Left forelimb (tissue), 1 donor: ENCODE measurements at places on chromosomes 2 and 18.

- no peak for DNase-seq
These were observed 6.6 kb upstream of the OXER1 start for GRCh38 chr2:42770288-42771131.

DNA sequence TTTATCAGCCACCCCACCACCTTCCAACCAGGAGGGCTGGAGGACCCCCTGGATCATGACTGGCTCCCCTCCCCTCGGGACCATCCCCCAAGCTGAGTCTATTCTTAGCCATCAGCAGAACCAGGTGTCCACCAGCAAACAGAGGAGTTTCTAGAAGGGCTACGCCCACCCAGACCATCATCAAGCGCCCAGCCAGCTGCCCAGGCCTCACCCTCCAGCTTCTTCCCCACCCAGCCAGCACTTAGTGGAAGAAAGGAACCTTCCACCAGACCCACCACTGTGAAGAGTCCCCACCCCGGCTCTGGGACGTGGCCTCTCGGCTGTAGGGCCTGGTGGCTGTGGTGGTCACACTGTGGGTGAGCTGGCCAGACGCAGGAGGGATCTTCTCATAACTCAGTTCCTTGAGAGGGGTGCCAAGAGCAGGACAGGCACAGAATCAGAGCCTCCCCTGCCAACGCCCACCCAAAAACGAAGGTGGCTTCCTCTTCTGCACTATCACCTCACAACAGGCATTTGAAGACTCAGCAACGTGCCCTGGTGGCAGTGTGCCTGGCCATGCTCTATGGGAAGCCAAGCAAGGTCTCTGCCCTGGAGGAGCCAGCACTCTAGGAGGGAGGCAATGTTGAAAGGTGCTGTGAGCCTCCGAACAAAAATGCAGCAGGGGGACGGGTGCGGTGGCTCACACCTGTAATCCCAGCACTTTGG, 19.0 kb downstream of the BIN1 start:
- no peak for DNase-seq

- no peak for DNase-seq
These were observed 160.3 kb downstream of the EN1 start for GRCh38 chr2:118687192-118687591.

DNA sequence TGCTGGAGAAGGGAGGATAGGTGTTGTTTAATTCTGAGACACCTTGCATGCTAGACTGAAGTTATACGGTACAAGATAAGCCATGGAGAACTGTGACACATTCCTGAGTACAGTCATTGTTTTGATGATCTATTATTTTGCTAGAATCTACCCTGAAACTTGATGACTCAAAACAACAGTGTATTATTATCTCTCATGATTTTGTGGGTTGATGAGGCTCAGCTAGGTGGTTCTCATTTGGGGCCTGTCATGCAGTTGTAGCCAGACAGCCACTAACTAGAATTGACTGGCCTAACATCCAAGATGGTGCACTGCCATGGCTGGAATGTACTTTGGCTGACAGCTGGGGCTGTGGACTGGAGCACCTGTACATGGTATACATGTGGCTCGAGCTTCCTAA, 5.4 kb upstream of the IL1R1 start:
- DNase-seq, result no peak

DNA sequence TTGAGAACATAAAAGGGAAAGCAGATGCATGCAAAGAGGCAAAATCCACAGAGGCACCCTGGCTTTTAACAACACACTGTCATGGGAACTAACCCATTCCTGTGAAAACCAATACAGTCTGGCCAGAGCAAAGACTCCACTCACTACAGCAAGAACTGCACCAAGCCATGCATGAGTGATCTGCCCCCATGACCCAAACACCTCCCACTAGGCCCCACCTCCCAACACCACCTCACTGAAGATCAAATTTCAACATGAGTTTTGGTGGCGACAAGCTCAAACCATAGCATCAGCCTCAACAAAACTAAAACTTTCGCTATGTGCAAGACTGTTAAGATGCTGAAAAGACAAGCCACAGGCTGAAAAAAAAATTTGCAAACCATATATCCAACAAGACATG, 162.8 kb downstream of the SMAD2 start:
- no peak for DNase-seq

DNA sequence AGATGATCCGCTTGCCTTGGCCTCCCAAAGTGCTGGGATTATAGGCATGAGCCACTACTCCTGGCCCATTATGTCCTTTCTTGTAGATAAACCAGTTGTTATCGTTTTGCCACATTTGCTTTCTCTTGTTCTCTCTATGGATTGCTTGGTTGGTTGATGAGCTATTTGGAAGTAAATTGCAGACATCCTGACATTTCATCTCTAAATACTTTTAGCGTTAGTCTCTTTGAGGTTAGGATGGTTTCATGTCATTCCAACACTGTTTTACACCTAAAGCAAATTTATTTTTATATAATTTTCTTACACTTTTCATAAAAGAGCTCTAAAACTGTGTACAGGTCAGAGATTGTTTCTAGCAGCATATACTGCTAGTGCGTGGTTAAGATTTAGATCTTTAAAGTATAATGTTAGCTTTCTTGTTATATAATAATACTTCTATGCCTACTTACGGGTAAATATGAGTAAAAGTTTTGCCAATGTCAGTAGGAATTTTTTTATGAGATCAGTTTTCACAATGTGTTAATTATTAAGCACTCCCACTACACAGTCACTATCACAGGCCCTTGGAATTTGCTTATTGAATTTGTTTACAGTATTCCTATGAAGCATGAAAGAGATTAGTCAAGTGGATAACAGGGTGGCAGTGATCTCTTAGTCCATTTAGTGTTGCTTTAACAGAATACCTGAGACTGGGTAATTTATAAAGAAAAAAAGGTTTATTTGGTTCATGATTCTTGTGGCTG, 10.3 kb downstream of the POLI start:
- no peak for DNase-seq

GRCh38 chr2:127862228-127862627, 4.3 kb upstream of the POLR2D start:
- DNase-seq, result no peak

DNA sequence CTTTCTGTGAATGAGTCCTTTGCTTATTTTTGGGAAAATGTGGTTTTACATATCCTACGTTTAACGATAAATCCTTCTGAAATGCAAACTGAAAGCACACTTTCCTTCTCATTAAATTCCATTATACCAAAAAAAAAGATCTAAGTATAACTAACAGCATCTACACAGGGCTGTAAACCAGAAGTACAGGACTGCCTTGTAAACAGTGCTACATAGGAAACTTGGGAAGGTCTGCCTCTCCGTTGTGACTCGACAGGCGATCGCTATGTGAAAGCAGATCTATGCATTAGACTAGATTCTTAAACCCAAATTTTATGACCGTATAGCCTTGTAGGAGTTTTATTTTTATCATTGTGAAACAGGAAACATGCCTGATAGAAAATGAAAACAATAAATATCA, 690.5 kb downstream of the ARHGAP15 start:
- DNase-seq, result no peak

GRCh38 chr18:8849696-8850095, 144.3 kb downstream of the MTCL1 start:
- DNase-seq, result no peak

- no peak for DNase-seq
These were observed 15.5 kb downstream of the SEC11C start for GRCh38 chr18:59155153-59155552.

DNA sequence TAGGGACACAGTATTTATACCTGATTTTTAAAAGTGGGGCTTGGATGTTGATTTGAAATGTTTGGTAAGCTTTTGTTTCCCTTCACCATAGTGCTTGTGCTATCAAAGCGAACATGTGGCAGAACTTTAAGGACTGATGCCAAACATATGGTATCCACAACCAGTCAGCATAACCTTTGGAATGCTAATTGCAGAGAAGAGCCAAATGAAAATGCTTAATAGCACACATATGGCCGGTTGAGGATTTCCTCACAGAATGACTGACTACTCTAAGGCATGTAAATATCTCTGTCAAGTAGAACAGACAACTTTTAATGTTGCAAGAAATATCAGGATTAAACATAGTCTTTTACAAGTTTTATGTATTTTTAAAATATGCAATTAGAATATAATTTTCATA, 120.9 kb upstream of the COL3A1 start:
- no peak for DNase-seq

- DNase-seq, result no peak
These were observed 13.2 kb downstream of the POU3F3 start for GRCh38 chr2:104866883-104867812.

- DNase-seq, result no peak
These were observed 77.3 kb downstream of the LYPD6B start for GRCh38 chr2:149115781-149116180.

GRCh38 chr18:78972930-78973331, 6.7 kb upstream of the SALL3 start:
- no peak for DNase-seq

- no peak for DNase-seq
These were observed 83.1 kb downstream of the BCL11A start for GRCh38 chr2:60470340-60470739.

- no peak for DNase-seq
These were observed 100.3 kb downstream of the IRS1 start for GRCh38 chr2:226699321-226699720.

- no peak for DNase-seq
These were observed 46.6 kb downstream of the HDAC4 start for GRCh38 chr2:239354132-239354790.

DNA sequence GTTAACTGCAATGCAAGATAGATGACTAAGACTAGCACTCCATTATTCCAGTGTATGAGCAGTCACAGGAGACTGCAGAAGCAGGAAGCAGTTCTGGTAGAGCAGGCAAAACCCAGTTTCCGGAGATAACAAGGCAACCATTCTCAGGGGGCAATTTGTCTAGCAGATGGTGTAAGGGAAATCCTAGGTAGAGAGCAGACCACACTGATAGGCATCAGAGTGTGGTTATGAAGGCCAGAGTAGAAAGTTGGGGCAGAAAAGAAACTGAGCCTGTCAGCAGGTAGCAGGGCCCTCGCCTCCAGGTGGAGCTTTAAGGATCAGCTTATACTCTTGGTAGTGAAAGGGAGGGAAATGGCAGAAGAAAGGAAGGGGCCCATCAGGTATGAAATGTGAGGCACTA, 164.4 kb downstream of the PDE11A start:
- no peak for DNase-seq

- DNase-seq, result no peak
These were observed 75.3 kb downstream of the CABYR start for GRCh38 chr18:24214144-24214543.

DNA sequence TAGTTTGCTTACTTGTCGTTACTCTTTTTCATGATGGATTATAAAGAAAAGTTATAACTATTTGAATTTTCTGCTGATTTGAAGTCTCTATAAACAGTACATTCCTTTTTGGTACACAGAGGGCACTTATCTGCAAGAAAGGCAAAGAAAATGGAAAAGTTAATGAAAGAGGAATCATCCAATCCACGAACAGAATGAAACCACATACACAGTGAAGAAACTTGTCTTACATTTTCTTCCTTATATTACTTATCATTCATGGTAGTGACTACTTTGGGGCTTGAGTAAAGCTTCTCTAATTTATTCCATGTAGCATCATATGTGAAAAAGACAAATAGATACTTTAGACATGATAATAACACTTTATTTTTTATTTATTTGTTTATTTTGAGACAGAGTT, 14.8 kb upstream of the ACTR3 start:
- no peak for DNase-seq

DNA sequence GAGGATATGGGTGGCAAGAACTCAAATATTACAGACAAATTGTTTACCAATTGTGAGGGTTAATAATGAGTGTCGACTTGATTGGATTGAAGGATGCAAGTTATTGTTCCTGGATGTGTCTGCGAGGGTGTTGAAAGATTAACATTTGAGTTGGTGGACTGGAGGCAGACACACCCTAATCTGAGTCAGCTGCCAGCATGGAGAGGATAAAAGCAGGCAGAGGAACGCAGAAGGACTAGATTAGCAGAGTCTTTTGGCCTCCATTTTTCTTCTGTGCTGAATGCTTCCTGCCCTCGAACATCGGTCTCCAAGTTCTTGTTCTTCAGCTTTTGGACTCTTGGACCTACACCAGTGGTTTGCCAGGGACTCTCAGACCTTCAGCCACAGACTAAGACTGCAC, 1503.7 kb downstream of the LRP1B start:
- DNase-seq, result no peak

DNA sequence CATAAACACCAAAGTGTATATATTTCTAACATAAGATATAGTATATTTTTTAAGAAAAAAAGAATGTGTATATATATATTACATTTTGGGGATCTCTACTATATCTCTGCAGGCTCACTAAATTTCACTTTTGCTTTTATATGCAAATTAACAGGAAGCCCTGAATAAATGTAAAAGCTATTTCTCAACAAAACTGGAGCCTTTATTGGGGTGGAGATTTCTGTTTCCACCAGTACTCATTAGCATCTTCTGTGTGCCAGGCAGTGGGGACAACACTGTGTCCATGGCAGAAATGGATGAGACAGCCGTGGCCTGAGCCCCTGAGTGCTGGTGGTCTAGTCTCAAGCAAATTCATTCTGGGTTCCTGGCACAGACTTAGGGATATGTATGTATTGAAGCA, 41.3 kb downstream of the C18orf63 start:
- DNase-seq, result no peak

DNA sequence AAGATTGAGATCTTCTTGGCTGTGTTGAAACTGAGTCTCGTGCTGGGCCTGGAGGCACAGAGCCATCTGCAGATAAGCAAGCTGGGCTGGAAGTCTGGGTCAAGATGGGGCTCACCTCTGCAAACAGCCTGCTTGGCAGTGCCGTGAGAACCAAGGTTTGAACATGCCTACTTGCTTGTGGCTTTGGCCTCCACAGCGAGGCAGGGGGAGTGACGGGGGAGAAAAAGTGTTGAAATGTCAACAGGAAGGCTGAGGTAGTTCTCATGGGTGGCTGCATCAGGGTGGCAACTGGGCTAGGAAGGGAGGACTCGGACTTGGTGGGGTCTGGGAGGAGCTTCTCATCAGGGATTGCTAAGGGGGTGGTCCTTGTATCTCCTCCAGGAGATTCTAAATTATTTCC, 99.7 kb downstream of the THNSL2 start:
- DNase-seq, result no peak

DNA sequence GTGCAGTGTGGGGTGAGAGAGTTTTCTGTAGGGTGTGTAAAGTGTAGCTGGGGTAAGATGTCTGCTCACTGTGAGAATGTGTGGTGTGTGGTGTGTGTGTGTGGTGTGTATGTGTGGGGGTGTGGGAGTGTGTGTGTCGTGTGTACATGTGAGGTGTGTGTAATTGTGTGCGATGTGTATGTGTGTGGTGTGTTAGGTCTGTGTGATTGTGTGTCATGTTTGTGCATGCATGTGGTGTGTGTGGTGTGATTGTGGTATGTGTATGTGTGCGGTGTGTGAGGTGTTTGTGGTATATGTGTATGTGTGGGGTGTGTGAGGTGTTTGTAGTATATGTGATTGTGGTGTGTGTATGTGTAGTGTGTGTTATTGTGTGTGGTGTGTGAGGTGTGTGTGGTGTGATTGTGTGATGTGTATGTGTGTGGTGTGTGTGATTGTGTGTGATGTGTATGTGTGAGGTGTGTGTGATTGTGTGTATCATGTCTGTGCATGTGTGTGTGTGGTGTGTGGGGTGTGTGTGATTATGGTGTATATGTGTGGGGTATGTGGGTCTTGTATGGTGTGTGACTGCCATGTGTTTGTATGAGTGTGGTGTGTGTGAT, 241.7 kb upstream of the HDAC4 start:
- no peak for DNase-seq
